ENCODE measurements at places on chromosomes 12 and 14.
A peak's percentile ranks its signal among the peaks of the same experiment; 100 is the strongest.

- no peak for DNase-seq
Observed at GRCh38 chr14:90848944-90849731, 32.9 kb upstream of the TTC7B start.

GRCh38 chr14:68779761-68780323 lies 13.0 kb downstream of the ZFP36L1 start:
- DNase-seq, result no peak

DNA sequence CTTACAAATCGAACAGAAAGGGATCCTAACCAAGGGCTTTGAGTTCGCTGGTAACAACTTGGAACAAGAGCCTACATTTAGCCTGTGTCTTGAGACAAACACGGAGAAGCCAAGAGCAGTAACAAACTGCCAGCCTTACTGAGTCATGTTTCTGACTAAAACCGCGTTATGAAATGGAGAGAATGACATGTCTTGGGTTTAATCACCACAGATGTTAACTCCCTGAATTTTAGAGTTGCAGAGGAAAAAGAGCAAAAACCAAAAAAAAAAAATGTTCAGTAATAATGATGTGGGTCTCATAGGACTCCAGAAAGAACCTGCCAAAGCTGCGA lies 1.0 kb downstream of the BLTP3B start:
- DNase-seq, result peak; percentile 85

DNA sequence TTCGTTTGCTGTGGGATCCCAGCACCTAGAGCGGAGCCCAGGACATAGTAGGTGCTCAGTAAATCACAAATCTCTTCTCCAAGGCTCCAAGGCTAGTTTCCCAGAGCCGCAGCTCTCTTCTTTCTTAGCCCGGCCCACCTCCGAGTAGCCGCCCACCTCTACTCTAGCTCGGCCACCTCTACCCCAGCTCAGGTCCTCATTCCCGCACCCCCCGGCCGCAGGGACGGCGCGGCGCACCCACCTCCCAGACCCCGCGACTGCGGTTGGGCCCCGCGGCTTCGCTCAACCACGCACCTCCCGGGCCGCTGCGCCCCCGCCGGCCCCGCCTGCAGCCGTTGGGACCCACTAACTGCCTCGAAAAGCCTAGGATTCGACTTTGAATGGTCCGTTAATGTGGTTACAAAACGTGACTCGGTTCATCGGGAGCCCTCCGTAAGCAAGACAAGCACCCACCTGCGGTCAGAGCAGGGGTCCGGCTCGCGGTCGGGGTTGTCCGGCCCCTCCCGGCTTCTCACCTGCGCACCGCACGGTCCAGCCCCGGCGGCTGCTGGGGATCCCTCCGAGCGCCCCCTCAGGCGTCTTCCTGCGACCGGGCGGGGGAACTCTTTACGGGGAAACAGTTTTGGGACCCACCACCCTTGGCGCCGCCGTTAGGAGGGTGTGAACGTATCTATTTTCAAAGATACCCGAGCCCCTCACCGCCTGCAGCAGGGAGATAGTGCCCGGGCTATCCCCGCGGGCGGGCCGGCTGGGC lies at the start of gene SLC2A14:
Gene SLC2A14 (minus strand): TSS at position 350 of the 754 bp plus-strand sequence. CDS start 3,035 bp downstream, outside the sequence.
- DNase-seq, result no peak

- no peak for DNase-seq
Observed at GRCh38 chr12:112370868-112371510, 11.2 kb downstream of the HECTD4 start.

DNA sequence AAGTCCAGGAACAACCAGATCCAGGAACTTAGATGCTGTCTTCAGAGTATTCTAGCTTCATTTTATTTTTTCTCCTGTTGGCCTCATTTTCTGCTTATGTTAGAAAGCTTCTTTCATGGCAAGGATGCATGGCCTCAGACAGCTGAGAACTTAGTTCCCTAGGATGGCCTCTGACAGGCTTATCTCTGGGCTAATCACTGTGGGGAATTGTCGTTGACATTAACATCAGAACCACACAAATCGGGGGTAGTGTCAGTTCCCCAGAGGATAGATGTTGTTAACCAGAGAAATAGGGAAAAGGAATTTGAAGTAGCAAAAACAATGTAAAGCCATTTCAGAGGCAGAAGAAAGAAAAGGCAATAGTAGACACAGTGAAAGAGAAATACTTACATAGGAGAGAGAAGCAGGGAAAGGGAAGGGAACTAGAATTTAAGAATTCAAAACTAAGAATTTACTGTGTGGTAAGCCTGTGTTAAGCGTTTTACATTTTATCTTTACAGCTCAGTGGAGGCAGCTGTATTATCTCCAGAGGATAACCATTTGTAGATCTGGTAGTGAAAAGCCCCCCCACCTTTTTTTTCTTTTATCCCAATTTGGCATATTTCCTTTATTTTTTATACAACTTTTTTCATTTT lies 21.8 kb downstream of the FUT8 start:
- DNase-seq, result no peak

DNA sequence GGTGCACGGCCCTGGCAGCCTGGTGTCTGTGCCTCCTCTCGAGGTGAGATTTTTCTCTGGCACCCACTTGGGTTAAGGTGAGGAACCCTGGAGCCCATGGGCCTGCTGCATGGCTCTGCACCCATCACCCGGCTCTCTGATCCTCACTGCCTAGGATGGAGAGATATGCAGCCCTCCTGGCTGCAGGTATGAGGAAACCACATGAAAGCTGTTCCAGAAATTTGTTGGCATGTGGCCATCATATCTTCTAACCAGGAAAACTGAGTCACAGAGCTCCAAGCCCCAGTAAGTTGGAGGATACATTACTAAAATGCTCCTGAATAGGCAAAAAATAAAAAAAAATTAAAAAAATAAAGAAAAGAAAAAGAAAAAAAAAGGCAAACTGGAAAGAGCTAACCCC lies 39.3 kb upstream of the DDX11 start:
- DNase-seq, result no peak

- DNase-seq, result no peak
Observed at GRCh38 chr14:93114713-93115068, 1.0 kb downstream of the ITPK1 start.

GRCh38 chr14:104665114-104665656 lies 24.2 kb upstream of the INF2 start:
- DNase-seq, result peak; percentile 23

DNA sequence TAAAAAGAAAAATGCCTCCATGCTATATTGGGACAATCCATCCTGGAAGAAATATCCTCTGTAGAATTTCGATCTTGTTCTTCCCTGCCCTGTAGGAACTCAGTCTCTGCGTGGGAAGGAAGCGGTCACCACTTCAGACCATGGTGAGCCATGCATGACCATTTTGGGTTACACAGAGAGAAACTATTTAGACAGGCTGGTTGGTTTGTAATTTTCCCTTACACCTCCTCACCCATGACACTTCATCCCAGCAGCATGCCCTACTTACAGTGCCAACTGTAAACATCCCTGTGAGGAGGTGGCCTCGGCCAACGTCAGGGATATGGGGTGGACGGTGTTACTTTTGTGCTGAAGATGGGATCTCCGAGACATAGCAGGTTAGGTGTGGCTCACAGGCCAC lies 121.4 kb downstream of the SMOC1 start:
- DNase-seq, result no peak

DNA sequence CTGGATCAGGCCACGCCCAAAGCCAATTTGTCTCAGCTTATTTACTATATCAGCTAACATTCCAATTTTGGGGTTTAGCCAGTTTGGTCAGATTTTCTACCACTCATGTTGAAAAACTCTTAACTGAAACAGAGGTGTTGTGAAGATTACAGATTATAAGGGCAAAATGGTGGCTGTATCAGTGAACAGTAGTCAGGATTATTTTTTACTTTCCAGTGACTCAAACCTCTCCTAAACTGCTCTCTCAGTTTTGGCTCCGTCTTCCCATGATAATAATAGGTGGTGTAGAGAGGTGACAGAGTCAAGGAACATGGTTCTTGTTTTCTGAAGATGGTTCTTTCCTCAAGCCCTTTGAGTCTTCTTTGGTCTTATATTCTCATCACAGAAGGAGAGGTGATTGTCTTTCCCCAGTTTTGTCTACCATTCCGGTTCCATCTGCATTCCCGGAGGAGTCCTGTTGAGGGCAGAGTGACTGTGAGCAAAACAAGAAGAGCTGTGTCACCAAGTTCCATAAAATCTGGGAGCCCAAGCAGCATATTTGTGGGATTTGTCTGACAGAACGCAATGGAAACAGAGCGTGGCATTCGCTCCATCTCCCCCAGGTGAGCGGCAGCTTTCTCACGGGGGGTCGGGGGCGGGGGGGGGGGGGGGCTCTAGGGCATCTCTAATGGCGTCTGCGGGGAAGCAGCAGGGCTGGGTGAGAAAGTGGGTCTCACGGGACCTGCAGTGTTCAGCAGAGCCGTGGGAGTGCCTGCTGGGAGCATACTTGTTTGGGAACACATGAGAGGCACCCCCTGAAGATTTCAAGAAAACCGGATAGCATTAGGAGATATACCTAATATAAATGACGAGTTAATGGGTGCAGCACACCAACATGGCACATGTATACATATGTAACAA lies 59.1 kb downstream of the TBC1D30 start:
- no peak for DNase-seq

- no peak for DNase-seq
Observed at GRCh38 chr14:22412926-22413411, 176.1 kb downstream of the DAD1 start.

DNA sequence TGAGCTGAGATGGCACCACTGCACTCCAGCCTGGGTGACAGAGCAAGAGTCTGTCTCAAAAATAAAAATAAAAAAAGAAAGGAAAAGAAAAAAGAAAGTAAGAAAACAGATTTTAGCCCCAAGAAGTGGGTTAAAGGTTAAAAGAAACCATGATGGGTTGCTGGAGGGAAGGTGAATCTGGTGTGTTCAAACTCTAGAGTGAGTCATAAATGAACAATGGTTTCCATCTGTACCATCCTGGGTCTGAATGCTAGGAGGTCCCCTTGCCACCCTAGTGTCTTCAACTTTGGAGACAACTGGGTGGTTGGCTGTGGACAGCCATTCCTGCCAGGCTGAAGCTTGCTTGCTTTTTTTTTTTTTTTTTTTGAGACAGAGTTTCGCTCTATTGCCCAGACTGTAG lies 1.6 kb upstream of the RPS26 start:
- no peak for DNase-seq

DNA sequence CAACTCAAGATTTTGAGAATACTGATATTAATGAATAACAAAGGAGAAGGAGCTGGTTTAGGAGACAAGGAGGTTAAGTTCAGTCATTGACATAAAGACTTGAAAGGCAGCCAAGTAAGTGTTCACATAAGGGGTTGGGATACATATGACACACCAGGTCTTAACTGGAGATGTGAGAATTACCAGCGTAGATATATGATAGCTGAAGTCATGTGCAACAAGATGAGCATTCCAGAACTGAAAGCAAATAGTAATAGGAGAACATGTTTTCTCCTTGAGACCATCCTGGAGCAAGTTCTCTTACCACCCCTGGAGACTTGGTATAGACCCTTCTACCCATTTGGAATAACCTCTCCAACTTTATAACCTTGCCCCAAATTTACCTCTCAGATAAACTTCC lies 43.3 kb upstream of the NPFF start:
- no peak for DNase-seq

- DNase-seq, result peak; percentile 85
Observed at GRCh38 chr12:9869307-9870161, at the start of gene CLEC2B. CLEC2B (minus strand) TSS chr12:9869354.

DNA sequence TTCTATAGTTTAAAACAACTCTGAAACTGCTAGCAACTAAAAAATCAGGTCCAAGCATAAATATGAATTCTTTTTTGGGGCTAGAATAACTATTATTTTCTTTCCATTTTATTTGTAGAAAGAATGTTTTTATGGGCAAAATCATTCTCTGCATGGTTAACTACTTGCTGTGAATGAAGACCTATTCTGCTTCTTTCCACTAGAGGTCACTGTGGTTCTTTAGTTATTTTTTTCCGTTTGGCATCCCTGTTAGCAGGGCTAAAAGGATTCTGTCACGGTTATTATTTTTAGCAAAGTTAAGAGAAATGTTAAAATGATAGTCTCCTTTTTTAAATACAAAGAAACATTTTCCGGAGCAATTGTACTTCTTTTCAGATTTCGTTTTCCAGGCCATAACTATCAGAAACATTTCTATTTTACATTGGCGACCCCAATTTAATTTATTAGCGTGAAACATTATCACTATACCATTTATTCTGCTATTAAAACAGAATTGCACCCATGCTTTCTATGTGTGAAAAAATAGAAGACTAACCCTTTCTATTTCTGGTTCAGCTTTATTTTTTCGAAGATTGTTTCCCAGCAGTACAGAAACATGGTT lies 404.8 kb downstream of the ATP23 start:
- peak; percentile 15 for DNase-seq

GRCh38 chr14:34065236-34065635 lies 114.4 kb upstream of the EGLN3 start:
- no peak for DNase-seq

DNA sequence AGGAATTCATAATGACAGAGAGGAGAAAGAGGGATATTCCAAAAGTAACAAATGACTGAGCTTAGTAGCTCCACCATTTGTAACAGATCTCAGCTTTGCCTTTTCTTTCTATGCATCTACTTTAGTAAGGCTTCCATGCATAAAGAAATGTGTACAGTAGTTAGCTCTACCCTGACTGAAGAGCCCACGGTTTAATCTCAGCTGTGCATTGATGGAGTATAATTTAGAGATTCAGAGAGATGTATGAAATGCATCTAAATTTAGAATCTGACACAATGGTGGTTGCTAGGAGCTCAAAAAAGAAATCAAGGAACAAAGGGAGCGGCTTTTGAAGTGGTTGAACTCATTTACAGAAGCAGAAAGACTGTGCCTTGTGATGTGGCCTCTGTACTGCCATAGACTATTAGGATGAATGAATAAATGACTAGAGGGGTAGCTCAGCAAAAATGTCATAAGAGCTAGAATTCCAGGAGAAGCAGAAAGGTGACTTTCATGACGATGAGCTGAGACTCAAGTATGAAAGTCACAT lies 838.6 kb downstream of the RPS29 start:
- no peak for DNase-seq
